ENCODE measurements at places on chromosomes 6 and 20. TPM values are rescaled to one million over a fixed set of nuclear protein-coding genes. Genes with fewer than 3 reads are reported as not detected.

The ECT2L gene
- 0.40 TPM for total RNA-seq

The C6orf15 gene
- total RNA-seq, result not detected

DNA sequence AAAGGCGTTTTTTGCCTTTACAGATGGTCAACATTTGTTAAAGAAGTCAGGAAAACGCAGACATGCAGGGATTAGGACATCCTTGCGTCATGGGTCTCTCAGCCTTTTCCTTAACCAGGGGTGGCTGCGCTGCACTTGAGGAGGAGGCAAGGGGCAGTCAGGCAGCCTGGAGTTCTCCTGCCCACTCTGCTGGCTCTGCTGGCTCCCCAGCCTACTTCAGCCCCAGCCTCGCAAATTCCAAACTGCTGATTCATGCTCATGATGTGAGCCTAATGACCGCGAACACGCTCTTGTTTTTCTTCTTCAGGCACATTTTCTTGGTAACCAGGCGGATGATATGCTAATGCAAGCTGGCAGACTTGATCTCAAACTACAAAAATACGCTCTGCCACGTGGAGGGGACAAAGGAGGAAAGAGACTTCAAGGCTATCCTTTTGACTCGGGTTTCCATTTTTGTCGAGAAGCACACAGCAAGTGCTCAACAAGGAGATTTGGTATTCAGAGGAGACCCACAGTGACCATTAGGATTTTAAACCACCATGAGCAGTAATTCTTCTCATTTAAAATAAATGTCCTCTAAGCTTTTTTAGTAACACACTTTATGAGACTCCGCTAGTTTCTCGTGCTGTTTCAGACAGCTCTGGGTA is 290.3 kb upstream of the STXBP5 start:
- DNase-seq, result peak; percentile 47
- H3K27ac ChIP-seq, result peak overlapping the region; percentile 94
- H3K27me3 ChIP-seq, result no peaks in the 10 kb centered on the region
- no peaks in the 10 kb centered on the region for H3K36me3 ChIP-seq
- H3K4me3 ChIP-seq, result peak overlapping the region; percentile 35

The ZBTB12 gene
- 37.1 TPM for total RNA-seq

The NTSR1 gene
- 0.71 TPM for total RNA-seq

DNA sequence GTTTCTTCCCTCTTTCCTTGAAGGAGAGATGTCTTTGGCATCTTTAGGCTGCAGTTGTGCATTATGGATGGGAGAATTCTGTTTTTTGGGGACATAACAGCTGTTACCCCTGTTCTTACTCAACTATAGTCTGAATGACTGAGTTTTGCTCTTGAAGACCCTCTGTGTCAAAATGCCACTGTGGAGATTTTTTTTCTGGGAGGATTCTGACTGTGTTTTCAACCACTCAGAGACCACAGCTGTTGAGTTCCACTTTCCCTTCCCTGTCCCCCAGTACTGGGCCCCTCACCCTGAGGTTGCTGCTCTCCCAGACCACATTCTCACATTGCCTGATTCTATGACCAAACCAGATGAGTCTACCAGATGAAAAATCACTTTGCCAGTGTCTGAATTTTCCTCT is 48.1 kb downstream of the NKX2-2 start:
- no peak overlapping the region for H3K4me3 ChIP-seq
- peaks cover 48% of the 10 kb centered on the region for H3K27me3 ChIP-seq
- H3K4me1 ChIP-seq, result no peaks in the 10 kb centered on the region
- no peaks in the 10 kb centered on the region for H3K36me3 ChIP-seq

- no peak for DNase-seq
- H3K36me3 ChIP-seq, result no peaks in the 10 kb centered on the region
- H3K4me1 ChIP-seq, result no peaks in the 10 kb centered on the region
These were observed 28.9 kb upstream of the RIPK1 start for GRCh38 chr6:3039384-3039783.

DNA sequence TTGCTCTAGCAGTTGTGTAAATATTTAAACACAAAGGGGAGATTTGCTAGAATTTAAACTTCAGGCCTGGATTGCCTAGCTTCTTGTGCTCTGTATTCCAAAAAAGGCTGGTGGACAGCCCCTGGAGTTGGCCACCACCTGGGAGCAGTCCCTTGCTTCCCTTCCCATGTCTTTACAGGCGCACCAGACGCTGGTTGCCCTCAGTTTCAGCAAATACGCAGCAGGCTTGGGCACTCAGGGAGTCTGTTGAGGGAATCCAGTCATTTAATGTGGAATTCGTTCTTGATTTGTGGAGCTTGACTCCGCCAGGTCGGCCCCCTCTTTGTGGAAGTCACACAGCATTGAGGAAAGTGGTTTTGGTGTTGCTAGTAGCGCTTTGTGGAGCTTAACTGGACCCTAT is 156.8 kb downstream of the DTNBP1 start:
- H3K27me3 ChIP-seq, result no peaks in the 10 kb centered on the region
- DNase-seq, result no peak
- H3K27ac ChIP-seq, result no peak overlapping the region
- H3K4me3 ChIP-seq, result no peak overlapping the region

- DNase-seq, result no peak
- H3K27ac ChIP-seq, result no peak overlapping the region
- no peaks in the 10 kb centered on the region for H3K36me3 ChIP-seq
- H3K4me3 ChIP-seq, result no peak overlapping the region
- H3K27me3 ChIP-seq, result no peaks in the 10 kb centered on the region
These were observed 20.4 kb downstream of the THEMIS start for GRCh38 chr6:127880429-127880828.

- H3K4me3 ChIP-seq, result no peak overlapping the region
- peaks cover 18% of the 10 kb centered on the region for H3K36me3 ChIP-seq
- no peak overlapping the region for H3K27ac ChIP-seq
These were observed 110.2 kb downstream of the GJA10 start for GRCh38 chr6:90004511-90004910.

The CDH26 gene
- total RNA-seq, result 0.49 TPM

Measured in mesothelial cell of epicardium (in vitro differentiated cells).